ENCODE measurements at places on chromosomes 2 and 18.
A peak's percentile ranks its signal among the peaks of the same experiment; 100 is the strongest.

DNA sequence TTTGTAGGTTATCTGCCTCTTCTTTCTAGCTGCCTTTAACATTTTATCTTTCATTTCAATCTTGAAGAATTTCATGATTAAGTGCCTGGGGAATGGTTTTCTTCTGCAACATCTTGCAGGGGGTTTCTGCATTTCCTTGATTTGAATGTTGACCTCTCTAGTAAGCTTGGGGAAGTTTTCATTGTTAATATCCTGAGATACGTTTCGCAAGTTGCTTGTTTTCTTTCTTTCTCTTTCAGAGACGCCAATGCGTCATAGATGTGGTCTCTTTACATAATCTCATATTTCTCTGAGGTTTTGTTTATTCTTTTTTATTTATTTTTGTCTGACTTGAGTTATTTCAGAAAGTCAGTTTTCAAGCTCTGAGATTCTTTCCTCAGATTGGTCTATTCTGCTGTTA lies 225.7 kb downstream of the XIRP2 start:
- no peak for DNase-seq

GRCh38 chr2:98869870-98870269 lies 66.2 kb downstream of the CRACDL start:
- DNase-seq: no peak

DNA sequence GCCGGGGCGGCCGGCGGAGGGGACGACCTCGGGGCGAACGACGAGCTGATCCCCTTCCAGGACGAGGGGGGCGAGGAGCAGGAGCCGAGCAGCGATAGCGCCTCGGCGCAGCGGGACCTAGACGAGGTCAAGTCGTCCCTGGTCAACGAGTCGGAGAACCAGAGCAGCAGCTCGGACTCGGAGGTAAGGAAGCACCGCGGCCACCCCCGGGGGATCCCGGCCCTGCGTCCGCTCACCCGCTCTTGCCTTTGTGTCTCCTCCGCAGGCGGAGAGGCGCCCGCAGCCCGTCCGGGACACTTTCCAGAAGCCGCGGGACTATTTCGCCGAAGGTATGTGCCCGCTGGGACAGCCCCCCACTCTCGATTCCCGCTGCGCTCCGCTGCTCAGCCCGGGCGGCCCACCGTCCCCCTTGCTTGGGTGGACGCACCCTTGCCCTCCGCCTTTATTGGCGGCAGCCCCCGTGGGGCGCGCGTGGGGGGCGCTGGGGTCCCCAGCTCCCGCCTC lies 611 bp downstream of the TCF7L1 start:
- peak; percentile 86 for DNase-seq

GRCh38 chr18:56168049-56168781 lies 470.2 kb downstream of the TXNL1 start:
- DNase-seq: no peak

- no peak for DNase-seq
These were observed 162.7 kb downstream of the PPP1R1C start for GRCh38 chr2:182148344-182148743.

GRCh38 chr2:154381931-154382794 lies 316.3 kb upstream of the KCNJ3 start:
- DNase-seq: no peak

DNA sequence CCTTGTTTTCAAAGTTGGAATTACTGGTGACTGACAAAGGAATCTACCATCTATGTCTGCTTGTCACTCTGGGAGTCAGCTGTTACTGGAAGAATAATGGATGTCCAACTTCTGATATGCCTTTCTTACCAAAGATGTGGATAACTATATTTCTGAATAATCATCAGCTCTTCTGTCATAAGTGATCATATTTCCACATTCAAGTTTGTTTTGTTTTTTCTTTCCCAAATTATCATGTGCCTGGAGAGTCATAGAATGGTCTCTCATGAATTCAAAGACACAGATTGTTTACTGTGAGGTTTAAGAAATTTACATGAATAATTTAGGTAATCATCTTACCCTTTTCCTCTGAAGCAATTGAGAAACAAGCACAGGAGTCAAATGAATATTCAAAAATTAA lies 986.7 kb upstream of the CDH2 start:
- DNase-seq: no peak

DNA sequence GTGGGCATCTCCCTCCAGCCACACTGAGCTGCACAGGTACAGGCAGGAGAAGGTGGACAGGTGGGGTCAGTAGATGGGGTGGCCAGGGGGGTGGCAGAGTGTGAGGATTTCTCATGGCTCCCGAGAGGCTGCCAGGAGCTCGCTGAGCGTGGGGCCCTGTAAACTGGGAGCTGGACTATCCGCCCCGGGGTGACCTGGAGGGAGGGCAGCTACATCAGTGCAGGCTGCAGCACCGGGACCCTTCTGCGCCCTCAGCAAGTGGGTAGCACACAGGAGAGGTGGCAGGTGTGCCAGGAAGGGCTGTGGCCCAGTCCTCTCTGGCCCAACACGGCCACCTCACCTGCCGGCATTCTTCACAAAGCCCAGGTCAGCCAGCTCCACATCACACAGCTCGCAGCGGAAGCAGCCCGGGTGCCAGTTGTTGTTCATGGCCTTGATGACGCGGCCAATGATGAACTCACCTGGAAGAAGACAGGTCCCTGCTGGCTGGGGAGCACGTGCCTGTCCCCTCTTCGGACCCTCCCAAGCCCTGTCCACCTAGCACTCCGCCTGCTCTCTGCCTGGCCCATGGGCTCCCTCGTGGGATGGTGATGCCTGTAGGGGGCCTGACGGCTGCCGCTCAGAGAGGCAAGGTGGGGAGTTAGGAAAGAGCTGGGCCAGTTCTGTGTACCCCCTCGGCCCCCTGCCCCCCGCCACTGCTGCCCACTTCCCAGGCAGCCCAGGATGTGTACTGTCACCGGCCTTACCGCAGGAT lies 8.3 kb downstream of the GPR17 start:
- peak; percentile 31 for DNase-seq

- DNase-seq: no peak
These were observed 447.9 kb downstream of the DSEL start for GRCh38 chr18:67068608-67069007.

DNA sequence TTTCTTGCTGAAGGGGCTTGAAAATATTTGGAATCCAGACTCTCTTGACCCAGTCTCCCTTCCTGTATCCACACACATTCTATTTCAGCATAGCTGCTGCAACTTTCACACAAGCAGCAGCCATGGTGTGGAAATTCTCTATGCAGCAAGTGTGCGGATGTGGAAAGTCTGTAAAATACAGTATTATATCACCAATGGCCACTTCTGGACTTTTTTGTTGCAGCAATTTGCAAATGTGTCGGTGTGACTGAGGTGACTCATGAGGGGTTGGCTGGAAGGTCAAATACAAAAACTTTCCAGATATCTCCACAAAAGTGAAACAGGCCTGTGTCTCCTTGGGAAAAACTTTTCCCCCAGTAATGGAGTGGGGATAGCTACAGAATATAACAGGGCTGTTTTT lies 299.3 kb upstream of the GYPC start:
- no peak for DNase-seq

DNA sequence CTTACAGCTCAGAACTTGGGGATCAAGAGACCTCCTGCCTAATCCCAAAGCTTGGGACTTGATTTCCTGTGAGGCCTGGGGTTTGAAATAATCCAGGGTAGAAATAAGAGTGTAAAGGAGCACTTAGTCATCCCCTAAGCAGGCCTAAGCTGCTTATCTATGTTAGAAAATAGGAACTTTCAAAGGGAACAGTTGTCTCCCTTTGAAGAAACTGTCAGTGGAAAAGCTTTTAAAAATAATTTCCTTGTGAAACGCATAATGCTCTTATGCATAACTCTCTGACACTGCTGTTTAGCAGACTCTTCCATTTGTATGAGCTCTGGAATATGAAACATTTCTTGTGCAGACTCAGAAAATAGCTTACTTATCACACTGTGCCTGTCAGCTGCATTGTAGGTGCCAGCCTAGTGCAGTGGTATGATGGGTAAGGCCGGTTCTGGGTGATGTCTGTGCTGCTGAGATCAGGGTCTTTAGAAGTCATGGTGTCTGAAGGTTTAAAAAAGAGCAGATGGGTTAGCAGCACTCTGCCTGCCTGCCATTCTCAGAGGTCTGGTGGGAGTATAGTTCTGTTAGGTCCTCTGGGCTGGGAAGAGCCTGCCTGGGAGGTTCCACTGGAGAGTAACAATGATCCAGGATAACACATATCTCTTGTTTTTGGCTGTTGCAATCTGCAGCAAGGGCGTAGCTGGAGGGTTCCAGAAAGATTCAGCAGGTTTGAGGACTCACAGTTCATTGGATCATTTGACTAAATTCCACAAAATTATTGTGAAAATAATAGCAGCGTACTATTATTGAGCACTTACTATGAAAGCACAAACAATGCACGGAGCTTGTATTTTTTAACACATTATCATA lies 283.2 kb upstream of the MEX3C start:
- DNase-seq: no peak

GRCh38 chr18:22040533-22040932 lies 128.9 kb upstream of the GATA6 start:
- DNase-seq: no peak

GRCh38 chr2:232502511-232502910 lies 14.9 kb upstream of the ECEL1 start:
- no peak for DNase-seq

DNA sequence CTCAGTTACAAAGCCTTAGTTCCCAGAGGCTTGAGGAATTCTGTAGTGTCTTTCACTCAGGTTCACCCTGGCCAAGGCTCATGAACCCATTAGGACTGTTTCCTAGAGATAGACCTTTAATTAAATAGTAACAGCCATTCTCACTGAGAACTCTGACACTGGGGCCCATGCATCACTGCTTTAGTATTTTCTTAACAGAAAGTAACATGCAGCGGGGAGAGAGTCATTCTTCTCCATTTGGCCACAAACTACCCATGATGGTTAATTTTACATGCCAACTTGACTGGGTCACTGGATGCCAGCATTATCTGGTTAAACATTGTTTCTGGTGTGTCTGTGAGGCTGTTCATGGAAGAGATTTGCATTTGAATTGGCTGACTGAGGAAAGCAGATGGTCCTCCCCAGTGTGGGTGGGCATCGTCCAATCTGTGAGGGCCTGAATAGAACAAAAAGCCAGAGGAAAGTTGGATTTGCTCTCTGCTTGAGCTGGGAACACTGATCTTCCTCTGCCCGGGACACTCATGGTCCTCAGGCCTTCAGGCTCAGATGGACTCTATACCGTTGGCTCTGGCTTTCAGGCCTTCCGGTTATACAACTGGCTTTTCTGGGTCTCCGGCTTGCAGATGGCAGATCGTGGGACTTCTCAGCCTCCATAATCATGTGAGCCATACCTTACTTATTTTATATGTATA lies 5.6 kb upstream of the CPLX4 start:
- no peak for DNase-seq

DNA sequence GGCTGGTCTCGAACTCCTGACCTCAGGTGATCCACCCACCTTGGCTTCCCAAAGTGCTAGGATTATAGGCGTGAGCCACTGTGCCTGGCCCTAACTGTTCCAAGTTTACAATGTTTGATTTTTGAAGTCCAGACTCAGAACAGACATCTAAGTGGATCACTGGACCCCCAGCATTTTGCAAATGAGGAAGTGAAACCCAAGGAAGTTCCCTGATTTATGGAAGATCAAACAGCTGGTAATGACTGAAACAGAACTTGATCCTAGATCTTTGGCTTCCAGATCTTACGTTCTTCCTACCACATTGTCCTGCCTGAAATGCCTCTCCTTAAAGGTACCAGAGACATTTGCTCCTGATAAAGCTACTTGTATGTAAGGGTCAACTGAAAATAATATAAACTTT lies 58.3 kb upstream of the NCOA1 start:
- no peak for DNase-seq

GRCh38 chr2:177983183-177983788 lies 89.3 kb downstream of the PDE11A start:
- DNase-seq: no peak

GRCh38 chr2:127672341-127673224 lies 2.7 kb downstream of the LIMS2 start:
- DNase-seq: no peak

- DNase-seq: no peak
These were observed 154.8 kb upstream of the ID2 start for GRCh38 chr2:8527031-8527430.

- no peak for DNase-seq
These were observed 542.6 kb upstream of the SYT4 start for GRCh38 chr18:43819873-43820272.

DNA sequence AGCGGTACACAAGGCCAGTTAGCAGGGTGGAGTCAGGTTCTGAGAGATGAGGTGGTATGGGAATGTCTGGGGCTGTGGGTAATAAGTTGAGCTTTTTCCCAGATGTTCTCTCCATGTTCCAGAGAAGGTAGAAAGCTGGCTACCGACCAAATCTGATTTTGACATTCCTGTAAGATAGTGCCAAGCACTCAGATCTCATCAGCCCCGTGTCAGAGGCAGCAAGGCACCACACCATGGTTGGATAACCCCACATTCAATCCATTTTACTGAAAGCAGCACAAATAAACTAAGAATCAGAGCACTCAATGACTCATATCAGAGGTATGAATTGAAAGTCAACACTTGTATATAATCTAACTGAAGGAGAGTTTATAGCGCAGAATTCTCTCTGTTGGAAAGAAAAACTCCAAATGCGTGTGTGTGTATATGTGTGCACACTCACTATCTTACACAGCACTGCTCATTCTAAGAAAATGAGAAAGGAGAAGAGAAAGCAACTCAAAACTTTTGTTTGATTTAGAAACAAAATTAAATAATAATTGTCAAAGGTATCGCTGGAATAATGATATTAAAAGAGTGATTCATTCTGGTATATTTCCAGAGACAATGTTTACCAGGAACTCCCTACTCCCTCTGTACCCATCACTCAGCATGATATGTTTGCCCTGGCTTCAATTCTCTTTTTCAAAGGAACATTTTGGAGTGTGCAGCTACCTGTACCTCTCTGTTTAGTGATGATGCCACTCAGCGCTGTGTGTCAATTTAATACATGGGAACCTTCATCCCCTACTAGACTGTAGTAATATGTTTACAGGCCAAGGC lies 375.1 kb upstream of the ID2 start:
- DNase-seq: no peak

DNA sequence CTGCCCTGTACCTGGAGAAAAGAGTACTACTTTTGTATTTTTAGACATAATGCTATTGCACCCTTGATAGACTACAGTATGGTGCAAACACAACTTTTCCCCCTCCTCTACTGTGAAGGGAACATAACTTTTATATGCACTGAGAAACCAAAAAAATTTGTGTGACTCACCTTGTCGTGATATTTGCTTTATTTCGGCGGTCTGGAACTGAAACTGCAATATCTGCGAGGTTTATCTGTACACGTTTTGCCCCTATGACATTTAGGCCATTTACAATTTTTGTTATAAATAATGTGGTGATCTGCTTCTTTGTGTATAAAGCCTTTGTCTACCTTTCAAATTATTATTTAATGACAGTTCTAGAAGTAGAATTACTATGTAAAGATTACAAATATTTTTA lies 34.4 kb upstream of the AAK1 start:
- DNase-seq: no peak
